Endothelial cell (in vitro differentiated cells): ENCODE measurements at places on chromosomes 3 and 15.

DNA sequence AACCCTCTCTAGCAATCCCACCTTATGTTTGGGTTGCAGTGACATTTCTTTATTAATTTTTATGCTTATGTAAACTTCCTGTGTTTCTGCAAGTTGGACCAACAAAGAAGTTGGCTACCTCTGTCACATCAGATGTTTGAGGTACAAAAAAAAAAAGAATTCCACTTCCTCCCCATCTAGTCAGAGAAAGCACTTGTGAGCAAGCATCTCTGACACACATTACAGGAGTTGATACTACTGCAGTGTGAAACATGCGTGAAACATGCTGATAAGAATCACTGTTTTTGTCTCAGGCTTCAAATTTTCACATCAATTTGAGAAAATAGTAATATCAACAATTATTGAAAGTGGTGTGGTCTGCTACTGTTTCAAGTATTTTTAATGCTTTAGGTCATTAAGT lies 1.3 kb downstream of the SCAANT1 start:
- DNase-seq, result no peak

DNA sequence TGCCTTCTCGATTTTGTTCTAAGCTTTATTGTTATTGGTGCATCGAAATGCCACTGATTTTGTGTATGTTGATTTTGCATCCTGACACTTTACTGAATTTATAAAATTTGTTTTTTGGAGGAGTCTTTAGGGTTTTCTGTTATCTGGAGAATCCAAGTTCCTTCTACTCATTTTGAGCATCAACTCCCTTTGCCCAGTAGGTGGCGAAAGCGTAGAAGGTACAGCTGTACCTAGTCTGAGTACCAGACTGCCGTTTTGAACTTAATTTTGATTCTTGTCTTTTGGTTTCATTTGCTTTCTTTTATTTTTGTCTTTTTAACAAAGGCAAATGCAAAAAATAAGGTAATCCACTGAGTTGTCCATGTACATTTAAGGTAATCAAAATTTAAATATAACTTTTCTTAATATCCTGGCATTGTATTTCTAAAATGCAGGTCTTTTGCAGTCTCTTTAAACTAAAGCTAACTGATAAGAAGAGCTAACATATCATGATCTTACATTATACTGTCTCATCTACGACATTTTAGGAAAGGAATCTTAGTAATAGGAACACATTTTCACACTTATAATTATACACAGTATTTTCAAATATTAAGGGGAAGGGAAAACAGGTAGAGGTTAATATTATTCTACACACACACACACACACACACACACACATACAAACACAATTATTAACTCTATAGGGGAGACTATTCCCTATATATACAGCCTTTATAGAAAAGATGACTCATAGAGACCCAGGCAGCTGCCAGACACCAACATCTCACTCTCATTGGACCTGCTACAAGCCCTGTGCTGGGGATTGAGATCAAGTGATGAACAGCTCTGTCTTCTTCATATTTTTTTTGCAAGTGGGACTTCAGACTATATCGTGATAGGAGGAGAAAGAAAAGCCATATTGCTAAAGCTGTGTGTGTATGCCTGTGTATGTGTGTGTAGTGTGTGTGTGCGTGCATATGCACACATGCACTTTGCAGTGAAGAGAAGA lies 71.8 kb downstream of the SYNPR start:
- peak; percentile 58 for DNase-seq

- DNase-seq, result no peak
Observed at GRCh38 chr15:98893401-98893800, 114.2 kb downstream of the PGPEP1L start.

- DNase-seq, result peak; percentile 68
Observed at GRCh38 chr3:30199096-30199759, 407.2 kb upstream of the TGFBR2 start.

- no peak for DNase-seq
Observed at GRCh38 chr15:70596354-70597055, 166.9 kb downstream of the UACA start.

- DNase-seq, result no peak
Observed at GRCh38 chr15:33104212-33104611, 90.3 kb downstream of the FMN1 start.

GRCh38 chr3:171455603-171456550 lies 4.3 kb downstream of the TNIK start:
- DNase-seq, result no peak

GRCh38 chr3:171481011-171481410 lies 20.8 kb upstream of the TNIK start:
- no peak for DNase-seq

DNA sequence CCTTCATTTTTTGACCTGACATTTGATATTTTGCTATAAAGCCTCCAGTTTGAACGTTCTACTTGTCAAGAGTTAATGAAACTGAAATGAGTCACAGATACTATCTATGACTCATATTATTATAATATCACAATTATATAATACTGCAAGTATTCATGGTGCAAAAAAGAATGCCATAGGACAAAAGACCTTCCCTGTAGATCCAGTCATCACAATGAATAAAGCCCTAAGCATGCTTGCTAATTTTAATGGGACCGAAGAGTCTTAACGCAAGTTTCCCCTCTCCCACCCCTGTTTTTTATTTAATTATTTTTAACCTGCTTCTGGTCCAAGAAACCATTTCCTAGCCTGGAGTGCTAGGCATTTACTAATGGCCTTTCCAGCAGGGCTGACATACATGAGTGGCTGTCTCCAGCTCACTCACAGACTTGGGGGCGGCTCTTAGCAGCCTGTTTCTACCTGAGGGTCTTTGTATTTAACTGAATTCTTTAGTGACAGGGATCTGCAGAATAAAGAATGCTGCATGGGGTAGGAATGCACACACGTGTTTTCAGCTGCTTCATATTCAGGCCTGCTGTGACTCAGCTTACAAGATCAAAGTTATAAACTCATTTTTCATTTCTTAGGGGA lies 61.2 kb downstream of the THBS1 start:
- no peak for DNase-seq
